Progenitor cell of endocrine pancreas (in vitro differentiated cells): ENCODE measurements at places on chromosomes 12 and 14. TPM values are rescaled to one million over a fixed set of nuclear protein-coding genes. Genes with fewer than 3 reads are reported as not detected.

GRCh38 chr12:52238916-52239646, 6.0 kb downstream of the KRT7 start:
- peak overlapping the region; percentile 12 for H3K27ac ChIP-seq
- DNase-seq = no peak
- peaks cover 19% of the 10 kb centered on the region for H3K27me3 ChIP-seq
- peaks cover 26% of the 10 kb centered on the region for H3K4me1 ChIP-seq
- no peak overlapping the region for H3K4me3 ChIP-seq

The MYF6 gene
- 0.33 TPM in 1 of 2 replicates, not detected in the other for total RNA-seq

The FBLN5 gene
- 6.4 and 6.9 TPM in 2 replicates for total RNA-seq

DNA sequence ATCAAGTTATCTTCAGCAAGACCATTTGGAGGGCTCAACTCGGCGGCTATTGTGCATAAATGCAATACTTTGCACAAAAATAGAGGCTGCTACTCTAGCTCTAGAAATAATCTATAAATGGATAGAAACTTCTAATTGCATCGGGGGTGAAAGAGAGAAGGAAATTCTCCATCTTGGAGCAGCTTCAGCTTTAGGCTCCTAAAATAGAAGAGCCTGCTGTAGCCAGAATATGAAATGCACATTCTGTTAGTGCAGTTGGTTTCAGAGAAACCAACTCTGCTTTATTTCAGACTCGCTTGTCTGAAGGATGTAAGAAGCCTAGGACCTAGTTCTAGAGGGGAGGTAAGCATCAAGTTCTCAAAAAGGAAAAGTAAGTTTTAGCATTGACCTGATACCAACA, 38.1 kb downstream of the SNRPF start:
- H3K4me1 ChIP-seq = no peaks in the 10 kb centered on the region
- no peak for DNase-seq
- no peak overlapping the region for H3K27ac ChIP-seq

DNA sequence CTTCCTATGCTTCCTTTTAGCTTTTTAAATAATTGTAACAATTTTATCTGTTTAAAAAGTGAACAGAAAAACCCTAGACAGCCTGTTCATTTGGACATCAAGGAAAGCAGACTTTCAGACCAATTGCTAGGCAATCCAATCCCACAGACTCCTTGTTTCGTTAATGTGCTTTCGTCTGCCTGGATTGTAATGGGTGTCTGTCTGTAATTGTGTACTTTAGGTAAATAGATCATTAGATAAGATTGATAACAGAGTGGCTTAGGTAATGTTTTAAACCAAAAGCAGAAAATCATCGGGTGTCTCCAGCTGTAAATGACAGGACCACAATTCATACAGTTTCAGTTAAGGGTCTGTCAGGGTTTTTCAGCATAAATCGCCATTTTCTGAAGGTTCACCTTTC, 19.6 kb downstream of the CCDC60 start:
- no peaks in the 10 kb centered on the region for H3K27me3 ChIP-seq
- no peak overlapping the region for H3K4me3 ChIP-seq
- peaks cover 19% of the 10 kb centered on the region for H3K4me1 ChIP-seq
- DNase-seq = no peak

DNA sequence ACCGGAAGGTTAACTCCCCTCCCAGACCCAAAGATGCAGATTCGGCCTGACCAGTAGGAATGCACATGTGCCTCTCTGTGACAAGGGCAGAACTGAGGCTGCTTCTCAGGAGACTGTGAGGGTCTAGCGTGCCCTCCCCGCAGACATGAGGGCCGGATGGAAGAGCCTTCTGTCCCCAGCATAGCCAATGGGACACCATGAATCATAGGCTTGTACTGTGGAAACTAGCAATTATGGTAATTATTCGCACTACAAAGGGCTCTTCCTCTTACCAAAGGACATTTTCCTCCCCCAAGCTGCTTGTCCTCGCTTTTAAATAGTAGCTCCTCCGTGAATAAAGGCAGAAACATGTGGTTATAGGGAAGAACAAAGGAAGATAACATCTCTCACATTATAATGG, 6.2 kb downstream of the COA8 start:
- peaks cover 5% of the 10 kb centered on the region for H3K36me3 ChIP-seq
- no peak overlapping the region for H3K4me3 ChIP-seq
- no peaks in the 10 kb centered on the region for H3K27me3 ChIP-seq
- peaks cover 6% of the 10 kb centered on the region for H3K4me1 ChIP-seq

- DNase-seq = no peak
- no peak overlapping the region for H3K27ac ChIP-seq
- H3K36me3 ChIP-seq = peaks cover 4% of the 10 kb centered on the region
- peaks cover 10% of the 10 kb centered on the region for H3K4me1 ChIP-seq
Observed at GRCh38 chr14:102504328-102504999, 5.1 kb downstream of the ANKRD9 start.

- no peak for DNase-seq
- peaks cover 8% of the 10 kb centered on the region for H3K27me3 ChIP-seq
- no peaks in the 10 kb centered on the region for H3K4me1 ChIP-seq
Observed at GRCh38 chr12:54988402-54989054, 4.0 kb upstream of the TESPA1 start.

DNA sequence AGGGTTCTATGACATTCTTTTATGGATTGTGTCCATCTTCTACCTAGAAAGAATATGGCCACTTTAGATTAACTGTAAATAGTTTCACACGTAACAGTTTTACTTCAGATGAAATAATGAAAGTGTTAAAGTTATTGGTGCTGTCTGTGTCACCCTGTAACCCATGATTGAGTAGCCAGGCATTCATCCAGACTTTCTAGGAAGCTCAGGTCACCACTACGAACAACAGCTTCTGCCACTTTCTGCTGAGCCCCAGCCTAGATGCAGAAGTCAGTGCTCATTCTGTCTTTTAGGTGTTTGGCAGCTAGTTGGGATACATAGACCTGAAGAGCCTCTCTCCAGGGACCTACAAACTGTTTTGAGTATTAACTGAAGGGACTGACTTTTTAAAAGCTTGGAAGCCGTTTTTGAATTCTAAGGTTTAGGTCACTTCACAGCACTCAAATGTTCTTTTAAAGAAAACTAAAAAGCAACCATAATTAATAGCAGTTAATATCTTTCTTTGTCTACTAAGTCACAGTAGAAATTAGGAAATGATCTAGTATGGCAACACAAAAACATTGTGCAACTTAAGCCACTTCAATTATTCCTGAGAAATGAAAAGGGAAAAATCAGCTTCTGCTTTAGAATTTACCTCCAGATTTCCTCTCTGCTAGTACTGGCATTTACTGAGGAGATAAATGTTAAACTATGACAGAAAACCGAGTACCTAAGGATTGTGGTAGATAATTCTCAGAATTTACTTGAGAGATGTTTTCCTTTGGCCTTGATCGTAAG, 266.9 kb downstream of the CCDC91 start:
- H3K27ac ChIP-seq = no peak overlapping the region
- H3K36me3 ChIP-seq = peaks cover 19% of the 10 kb centered on the region
- H3K4me3 ChIP-seq = no peak overlapping the region
- DNase-seq = no peak
- H3K4me1 ChIP-seq = peaks cover 12% of the 10 kb centered on the region

The MIPOL1 gene
- 25.6 and 25.9 TPM in 2 replicates for total RNA-seq

DNA sequence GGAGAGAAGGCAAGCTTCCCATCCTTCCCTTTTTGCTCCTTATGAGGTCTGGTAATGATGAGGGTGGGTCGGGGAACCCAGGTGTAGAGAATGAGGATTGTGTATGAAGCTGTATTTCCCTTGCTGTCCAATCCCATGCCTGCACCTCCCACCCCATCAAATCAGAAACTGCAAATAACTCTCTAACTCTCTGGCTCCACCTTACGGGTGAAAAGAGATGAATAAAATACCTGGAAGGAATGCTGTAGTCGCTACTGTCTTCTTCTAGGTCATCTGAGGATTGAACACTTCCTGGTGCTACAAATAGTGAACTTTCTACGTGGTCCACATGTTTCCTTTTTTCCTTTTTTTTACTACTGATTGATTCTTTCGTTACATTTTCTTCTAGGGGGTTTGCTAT, 38.9 kb upstream of the DICER1 start:
- no peak for DNase-seq
- H3K4me1 ChIP-seq = peaks cover 33% of the 10 kb centered on the region
- H3K4me3 ChIP-seq = no peak overlapping the region
- H3K27ac ChIP-seq = peak overlapping the region; percentile 97
- no peaks in the 10 kb centered on the region for H3K27me3 ChIP-seq
